ENCODE measurements at places on chromosomes 3 and 15.

DNA sequence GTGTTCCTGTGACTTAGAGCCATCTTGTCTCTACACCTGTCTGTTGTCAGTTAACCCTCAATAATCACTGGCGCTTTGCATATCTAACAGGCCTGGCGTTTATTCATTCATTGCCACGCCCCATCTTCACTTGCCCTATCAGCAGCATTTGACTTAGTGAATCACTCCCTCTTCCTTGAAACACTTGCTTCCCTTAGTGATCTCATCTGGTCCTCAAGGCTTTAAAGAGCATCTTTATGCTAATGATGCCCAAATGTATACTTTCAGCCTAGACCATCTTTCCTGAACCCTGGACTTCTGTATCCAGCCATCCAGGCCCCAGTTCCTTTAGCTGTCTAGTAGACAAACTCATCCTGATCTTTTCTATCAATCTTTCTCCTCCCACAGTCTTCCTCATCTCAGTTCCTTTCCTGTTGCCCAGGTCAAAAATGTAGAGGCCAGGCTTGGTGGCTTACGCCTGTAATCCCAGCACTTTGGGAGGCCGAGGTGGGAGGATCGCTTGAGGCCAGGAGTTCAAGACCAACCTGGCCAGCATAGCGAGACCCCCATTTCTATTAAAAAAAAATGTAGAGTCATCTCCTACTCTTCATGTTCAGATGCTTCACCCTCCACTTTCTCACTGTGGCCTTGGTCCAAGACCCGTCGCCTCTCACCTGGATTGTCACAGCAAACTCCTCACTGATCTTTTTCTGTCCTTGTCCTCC, 1.4 kb upstream of the IGDCC4 start:
- DNase-seq = no peak

- DNase-seq = no peak
Observed at GRCh38 chr15:39275066-39275465, 305.8 kb upstream of the THBS1 start.

- no peak for DNase-seq
Observed at GRCh38 chr15:55457401-55458022, 49.2 kb downstream of the PIERCE2 start.

- DNase-seq = no peak
Observed at GRCh38 chr3:172132721-172133311, 93.4 kb downstream of the FNDC3B start.

GRCh38 chr15:64630396-64631107, 144.8 kb downstream of the RBPMS2 start:
- DNase-seq = no peak

DNA sequence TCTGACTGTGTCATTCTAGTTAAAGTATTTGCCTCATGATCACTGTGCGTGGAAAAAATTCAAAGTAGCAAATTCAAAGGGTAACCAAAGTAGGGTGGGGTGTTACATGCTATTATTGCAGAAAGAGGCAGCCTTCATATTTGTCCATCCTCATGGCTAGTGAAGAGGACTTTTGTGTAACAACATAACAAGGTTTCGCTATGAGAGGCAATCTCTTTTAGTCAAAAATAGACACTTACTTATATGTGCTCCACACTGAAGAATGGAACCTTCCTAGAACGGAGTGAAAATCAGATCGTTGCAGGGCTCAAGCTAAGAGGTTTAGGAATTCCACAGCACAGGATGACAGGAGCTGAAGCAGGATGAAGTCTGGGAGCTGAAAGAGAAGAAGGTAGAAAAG, 345.1 kb upstream of the CBLB start:
- DNase-seq = no peak

- DNase-seq = no peak
Observed at GRCh38 chr3:173823911-173824460, 426.4 kb downstream of the NLGN1 start.

- no peak for DNase-seq
Observed at GRCh38 chr3:81245043-81245442, 516.4 kb downstream of the GBE1 start.

GRCh38 chr15:68081869-68082505, 27.9 kb downstream of the PIAS1 start:
- no peak for DNase-seq

GRCh38 chr3:11907667-11908660, 61.3 kb upstream of the TAMM41 start:
- no peak for DNase-seq

DNA sequence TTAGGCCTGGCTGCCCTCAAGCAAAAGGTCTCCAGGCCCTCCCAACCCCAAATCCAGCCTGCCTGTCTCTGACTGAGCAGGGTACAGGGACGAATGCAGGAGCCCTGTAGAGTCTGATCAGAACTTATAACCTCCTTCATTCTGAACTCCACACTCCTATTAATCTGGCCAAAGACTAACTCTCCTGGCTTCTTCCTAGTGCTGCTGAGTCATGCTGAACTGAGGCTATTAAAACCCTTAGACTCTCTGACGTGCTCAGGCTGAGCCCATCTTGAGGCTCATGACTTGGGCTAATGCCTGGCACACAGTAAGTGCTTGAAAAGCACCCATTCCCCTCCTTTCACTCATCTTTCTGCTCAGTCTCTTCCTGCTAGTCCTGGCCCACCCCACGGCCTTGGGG, 81.9 kb downstream of the NUP210 start:
- no peak for DNase-seq

- DNase-seq = no peak
Observed at GRCh38 chr15:89673165-89673512, 6.0 kb downstream of the PLIN1 start.

- DNase-seq = no peak
Observed at GRCh38 chr3:154018100-154018696, 103.0 kb upstream of the ARHGEF26 start.

- no peak for DNase-seq
Observed at GRCh38 chr3:181017690-181018089, 28.2 kb upstream of the DNAJC19 start.

- no peak for DNase-seq
Observed at GRCh38 chr3:155869691-155870090, 759 bp upstream of the GMPS start.

DNA sequence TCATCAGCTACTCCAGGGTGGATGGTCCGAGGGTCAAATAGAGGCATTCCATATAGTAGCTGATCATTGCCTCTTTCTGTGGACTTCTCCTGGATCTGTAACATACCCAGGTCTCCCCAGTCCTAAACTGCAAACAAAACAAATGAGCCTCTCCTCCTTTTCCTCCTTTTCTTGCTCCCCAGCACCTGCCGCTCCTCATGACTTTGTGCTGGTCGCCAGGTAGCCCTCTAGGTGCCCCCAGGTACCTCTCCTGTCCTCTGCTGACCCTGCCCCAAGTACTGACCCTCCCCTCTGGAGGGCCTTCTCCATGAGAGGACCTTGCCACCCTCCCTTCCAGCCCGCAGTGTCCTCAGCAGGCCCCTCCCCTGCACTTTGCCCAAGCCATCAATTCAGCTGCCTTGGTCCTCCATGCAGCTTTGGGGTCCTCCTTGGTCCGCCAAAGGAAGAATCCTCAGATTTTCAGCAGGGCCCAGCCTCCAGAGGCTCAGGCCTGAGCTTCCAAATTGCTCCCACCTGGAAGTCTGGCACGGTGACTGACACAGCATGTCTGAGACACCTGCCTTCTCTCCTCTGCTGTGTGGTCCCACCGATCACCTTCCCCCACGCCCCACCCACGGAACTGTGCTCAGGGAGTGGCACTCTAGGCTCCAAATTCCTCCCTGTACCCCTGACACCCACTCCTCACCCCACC, 111.0 kb downstream of the LRRK1 start:
- no peak for DNase-seq

DNA sequence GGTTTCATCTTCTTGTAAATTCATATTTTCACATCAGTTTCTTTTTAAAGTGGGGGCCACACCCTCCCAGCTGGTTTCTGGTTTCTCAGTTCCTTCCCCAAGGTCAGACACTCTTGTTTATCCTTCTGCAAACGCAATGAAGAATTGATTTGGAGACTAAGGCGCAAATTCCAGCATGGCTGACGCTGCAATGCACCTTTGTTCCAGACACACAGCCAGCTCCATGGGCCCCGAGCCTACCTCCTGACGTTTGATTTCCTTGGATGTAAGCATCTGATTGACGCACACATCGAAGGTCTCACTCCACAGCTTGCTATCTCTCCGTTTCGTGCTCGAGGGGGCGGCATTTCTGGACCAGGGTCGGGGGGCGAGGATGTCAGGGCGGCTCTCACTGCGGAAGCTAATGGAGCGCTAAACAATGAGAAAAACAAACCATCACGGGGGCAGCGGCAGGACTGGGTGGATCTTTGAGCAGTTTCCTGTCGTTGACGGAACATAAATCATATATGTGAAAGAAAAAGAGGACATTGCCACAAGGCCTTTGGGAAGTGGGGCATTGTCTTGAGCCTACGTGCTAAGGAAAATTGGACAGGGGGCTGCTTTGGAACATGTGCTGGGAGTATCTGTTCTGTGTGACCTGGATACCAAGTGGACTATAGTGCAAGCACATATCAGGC, 46.9 kb downstream of the ARHGEF3 start:
- peak; percentile 45 for DNase-seq

- DNase-seq = no peak
Observed at GRCh38 chr15:51193979-51194378, 99.3 kb upstream of the TNFAIP8L3 start.

DNA sequence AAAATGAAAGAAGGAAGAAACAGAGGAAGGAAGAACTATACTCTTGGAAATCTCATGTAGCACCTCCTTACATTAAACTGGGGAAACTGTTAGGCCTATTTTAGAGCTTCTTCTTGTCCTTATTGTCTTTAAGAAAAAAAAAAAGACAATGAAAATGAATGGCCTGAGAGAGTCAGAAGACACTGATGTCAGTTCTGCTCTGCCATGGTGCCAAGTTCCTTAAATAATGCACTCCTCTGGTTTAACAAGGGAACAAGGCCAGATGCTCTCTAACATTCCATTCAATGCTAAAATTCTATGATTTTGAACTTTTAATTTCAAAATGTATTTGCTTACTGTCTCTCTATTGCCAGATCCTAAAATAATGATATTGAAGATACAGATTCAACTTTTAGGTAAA, 4.4 kb upstream of the MBNL1 start:
- DNase-seq = no peak

DNA sequence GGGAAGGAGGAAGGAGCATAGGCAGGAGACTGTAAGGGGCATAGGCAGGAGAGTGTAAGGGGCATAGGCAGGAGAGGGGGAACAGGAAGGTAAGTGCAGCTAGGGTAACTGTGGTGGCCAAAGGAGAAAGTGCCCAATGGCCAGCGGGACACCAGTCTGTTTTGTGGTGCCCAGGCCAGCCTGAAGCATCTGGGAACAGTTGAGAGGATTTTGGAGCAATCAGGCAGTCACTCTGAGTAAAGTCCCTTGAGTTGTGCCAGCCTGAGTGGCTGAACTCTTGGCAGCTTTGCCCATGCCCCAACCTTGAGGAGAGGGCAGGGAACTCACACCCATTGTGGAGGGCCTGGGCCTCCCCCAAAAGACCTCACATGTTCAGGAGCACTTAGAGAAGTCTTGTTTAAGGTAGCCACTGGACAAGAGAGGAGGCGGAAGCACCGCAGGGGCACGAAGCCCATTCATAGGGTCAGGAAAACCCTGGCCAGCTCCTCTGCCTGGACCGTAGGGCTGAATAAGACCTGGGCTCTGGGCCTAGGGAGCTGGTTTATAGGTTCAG, 3.5 kb upstream of the TGM5 start:
- DNase-seq = no peak

GRCh38 chr3:160697637-160698380, 20.8 kb downstream of the ARL14 start:
- DNase-seq = no peak

GRCh38 chr15:33623010-33623409, 312.2 kb downstream of the RYR3 start:
- DNase-seq = no peak

- no peak for DNase-seq
Observed at GRCh38 chr15:28080386-28080785, 18.7 kb downstream of the OCA2 start.
